Chondrocyte (in vitro differentiated cells): ENCODE measurements at places on chromosomes 16 and 17. TPM values are rescaled to one million over a fixed set of nuclear protein-coding genes. Genes with fewer than 3 reads are reported as not detected.
A peak's percentile ranks its signal among the peaks of the same experiment; 100 is the strongest.

DNA sequence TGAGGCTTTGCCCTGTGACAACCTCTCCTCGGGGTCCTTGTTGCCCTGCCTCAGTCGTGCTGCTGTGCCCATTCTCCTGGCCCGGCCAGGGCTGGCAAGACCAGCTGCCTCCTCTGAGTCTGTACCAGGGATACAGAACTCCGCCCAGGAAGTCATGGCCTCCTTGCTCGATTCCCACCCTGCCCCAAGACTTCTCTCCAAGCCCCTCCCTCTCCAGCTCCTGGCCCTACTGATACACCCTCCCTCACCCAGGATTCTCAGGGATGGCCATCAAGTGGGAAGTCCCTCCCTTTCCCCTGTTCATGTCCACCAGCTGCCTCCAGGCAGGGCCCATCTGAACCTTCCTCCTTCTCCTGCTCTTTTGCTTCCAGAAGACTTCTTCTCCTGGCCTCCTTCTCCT, 11.2 kb upstream of the TMEM208 start:
- no peak for DNase-seq

The SYNGR3 gene
- 0.39 to 0.74 TPM (median 0.67 TPM) in 3 replicates for total RNA-seq

DNA sequence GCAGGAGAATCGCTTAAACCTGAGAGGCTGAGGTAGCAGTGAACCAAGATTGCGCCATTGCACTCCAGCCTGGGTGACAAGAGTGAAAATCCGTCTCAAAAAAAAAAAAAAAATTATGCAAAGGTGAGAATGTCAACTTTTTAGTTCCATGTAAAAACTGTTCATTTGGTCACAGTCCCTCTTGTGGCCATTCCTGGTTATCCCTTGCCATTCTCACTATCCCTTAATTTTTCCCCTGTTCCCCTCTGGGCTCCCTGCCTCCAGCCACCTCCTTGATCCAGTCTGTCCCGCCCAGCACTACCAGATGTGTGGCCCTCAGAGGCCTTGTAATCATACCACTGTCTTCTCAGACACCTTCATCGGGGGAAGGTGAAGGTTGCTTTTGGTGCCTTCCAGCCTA, 23.4 kb downstream of the DCAF7 start:
- DNase-seq, result no peak

DNA sequence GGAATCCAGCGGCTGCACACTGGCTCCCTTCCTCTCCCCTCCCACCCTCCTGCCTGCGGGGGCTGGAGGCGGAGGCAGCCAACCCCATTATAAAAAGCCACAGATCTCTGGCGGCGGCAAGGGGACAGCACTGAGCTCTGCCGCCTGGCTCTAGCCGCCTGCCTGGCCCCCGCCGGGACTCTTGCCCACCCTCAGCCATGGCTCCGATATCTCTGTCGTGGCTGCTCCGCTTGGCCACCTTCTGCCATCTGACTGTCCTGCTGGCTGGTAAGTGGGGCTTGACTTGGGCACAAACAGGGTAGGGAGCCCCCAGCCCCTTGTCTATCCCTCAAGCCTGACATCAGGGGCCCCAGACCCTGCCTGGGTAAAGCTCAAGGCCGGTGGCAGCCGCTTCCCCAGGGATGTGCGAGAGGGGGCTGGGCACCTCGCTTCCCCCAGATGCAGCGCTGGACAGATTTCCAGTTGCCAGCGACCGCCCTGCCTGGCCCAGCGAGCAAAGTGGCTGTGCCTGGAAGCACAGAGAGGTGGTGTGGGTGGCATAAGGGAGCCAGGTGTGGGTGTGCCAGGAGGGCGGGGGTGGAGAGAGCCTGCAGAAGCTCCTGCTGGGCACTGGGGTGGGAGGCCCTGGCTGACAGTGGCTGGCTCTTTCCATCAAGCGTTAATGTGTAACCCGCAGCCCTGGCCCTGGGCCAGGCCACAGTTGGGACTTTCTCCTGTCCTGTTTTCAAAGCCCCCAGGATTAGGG, at the start of gene CX3CL1:
CX3CL1 (plus strand) TSS at position 119 of the 745 bp plus-strand sequence; CDS start at position 198, 79 bp downstream.
- DNase-seq, result peak; percentile 92

GRCh38 chr16:57527610-57528360, 8.6 kb downstream of the CCDC102A start:
- DNase-seq, result peak; percentile 35

- DNase-seq, result no peak
Observed at GRCh38 chr17:9432134-9432885, 143.3 kb downstream of the STX8 start.

GRCh38 chr17:55354941-55355340, 66.7 kb downstream of the MMD start:
- DNase-seq, result no peak
